ENCODE measurements at places on chromosomes 5 and 9.

GRCh38 chr9:109560470-109561132 lies 62.5 kb upstream of the PTPN3 start:
- no peak for DNase-seq

DNA sequence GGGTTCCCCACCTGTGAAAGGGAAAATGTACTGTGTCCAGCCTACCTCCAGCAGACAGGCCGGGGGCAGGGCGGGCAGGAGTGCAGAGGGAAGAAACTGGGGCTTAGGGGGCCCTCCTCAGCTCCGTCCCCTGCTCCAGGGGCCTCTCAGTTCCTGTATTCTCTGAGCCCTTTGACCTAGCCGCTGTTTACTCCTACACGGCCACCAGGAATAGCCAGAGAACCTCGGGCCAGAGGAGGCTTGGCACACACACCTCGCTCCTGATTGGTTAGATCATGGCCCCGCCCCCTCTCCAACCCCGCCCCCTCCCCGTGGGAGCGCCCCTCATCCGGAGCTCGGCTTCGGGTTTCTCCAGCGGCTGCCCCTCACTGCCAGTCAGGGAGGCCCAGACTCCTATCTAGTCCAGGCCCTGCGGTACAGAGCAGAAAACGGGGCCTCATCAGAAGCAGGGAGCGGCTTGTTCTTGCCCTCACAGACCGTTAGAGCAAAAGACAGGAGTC lies 2.2 kb downstream of the ST6GALNAC6 start:
- no peak for DNase-seq

DNA sequence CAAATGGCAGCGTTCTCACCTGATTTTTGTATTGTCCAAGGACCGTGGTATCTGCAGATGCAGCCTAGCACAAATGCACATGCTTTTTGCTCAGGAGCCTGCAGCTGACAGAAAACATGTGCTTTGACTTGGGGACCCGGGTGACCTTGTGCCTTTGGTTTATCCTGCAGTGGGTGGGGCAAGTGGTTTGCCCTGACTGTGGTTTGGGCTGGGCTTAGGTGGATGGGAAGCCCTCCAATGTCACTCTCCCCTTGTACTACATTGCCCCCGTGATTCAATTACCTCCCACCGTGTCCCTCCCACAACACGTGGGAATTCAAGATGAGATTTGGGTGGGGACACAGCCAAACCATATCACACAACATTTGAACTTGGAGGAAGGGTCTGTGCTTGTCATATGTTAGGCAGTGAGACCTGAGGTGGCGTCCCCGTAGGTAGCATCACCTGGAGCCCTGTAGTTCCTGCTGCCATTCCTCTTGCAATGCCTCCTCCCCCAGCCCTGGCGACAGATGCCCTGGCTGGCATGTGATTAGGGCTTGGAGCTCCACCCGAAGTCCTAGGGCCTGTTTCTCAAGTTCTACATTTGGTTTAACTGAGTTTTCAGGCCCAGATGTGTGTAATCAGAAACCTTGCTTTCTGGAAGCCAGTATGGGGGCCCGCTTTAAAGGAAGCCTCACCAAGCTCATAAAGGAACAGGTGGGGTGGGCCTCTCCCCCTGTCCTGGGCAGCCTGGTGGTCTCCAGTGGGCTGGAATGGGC lies 2.1 kb downstream of the ANKRD33B start:
- no peak for DNase-seq

DNA sequence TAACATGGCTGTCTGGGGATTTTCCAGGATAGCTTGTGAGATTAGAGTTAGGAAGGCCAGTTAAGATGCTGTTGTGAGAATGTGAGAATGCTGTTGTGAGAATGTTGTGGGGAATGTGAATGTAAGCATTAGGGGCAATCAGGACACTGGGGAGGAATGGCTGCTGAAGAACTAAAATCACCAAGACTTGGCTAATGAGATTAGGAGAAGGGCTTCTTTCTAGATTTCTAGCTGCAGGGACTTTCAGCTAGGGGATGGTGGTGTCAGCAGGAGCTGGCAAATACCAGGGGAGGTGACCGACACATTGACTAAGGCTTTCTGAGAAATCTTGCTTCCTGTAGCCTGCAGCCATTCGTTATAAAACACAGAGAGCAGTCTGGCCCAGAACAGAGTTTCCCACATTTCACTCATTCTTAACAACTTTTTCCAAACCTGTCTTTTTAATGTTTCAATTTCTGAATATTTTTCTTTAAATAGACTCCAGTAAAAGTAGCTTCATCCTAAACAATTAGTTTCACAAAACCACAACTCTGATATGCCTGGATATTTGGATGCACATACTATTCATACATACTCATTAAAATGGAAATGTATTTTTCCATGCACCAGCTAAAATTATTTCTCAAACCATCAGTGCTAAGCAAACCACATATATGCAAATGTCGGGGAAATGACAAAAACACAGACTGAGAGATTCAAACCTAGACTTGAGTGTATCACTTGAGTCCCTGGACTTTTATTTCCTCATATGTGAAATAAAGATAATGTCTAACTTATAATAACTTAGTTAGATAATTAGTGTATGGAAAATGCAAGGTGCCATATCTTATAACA lies 89.3 kb upstream of the TNC start:
- no peak for DNase-seq

GRCh38 chr5:52727576-52727975 lies 60.1 kb upstream of the ITGA1 start:
- no peak for DNase-seq

- no peak for DNase-seq
Measured at GRCh38 chr9:77866878-77867277, 164.7 kb downstream of the GNAQ start.

DNA sequence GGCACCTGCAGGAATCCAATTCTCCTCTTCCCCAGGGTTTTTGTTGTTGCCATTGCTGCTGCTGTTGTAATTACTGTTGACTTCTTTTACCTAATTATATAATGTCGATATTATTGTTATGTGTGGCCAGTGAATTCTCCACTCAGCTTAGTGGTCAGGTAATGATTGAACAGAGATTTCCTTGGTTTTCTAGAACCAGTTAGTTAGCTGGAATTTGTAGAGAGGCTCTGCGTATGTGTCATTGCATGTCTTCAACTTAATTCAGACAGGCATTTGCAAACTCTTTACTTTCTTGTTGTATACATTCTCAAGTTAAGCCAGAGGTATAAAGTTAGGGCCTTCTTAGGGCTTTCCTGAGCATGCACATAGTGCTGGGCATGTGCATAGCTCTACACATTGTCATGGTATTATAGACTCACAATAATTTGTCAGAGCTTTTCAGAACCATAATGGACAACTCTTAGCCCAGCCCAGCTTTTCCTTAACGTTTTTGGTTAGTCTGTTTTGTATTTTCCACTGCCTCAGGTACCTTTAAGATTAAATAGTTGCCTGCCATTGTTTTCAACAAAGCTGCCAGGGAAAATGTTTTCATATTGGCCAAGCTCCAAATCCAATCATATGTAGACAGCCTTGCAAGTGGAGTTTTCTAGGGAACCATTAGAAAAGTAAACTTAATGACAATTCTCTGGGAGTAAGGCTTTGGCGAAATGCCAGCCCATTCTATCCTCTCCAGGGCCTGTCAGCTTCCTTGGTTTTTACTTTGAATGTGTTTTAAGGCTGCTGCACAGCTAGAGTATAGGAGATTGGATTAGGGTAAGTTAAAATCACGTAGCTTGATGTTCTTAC lies 68.1 kb downstream of the UBE2R2 start:
- no peak for DNase-seq

- DNase-seq, result no peak
Measured at GRCh38 chr5:80781356-80781755, 126.6 kb upstream of the DHFR start.

GRCh38 chr5:108556441-108557145 lies 174.7 kb upstream of the FBXL17 start:
- DNase-seq, result no peak

DNA sequence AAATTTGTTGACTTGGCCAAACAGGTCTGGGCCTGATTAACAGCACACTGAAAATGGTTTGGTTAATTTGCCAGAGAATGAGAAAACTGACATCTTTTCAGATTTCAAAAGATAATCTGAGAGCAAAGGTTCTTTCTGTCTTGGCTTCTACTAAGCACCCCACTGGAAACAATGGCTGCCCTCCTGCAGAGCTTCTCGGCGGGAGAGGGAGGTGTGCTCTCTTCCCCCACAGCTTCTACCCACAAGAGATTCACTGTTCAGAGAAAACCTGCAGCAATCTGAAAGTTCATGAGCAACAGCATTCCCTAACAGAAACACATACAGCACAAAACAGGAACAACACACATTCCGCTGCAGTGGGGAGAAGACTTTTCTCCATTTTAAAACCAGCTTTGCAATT lies 3.0 kb downstream of the DNAH5 start:
- no peak for DNase-seq

- no peak for DNase-seq
Measured at GRCh38 chr5:82674671-82675070, 396.5 kb upstream of the RPS23 start.

- no peak for DNase-seq
Measured at GRCh38 chr5:38795986-38796741, 49.6 kb upstream of the OSMR start.

DNA sequence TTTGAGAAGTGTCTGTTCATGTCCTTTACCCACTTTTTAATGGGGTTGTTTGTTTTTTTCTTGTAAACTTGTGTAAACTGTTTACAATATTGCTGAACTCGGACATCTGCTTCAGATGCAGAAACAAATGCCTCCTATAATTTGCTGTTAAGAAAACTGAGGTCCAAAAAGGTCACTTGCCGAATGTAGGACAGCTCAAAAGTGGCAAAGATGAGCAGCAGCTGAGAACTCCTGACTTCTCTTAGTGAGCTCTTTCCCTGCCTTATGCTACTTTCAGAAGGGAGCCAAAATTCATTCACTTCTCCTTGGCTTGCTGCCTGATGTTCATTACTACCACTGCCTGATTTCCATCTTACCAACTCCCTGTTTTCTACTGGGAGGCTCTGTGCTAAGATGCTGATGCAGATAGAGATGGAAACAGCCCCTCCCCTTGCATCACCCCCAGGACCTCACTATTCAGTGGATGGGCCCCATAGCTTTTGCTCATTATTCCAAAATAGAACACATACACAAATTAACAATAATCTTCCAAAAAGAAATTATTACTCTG lies 60.1 kb downstream of the SEMA6A start:
- no peak for DNase-seq

DNA sequence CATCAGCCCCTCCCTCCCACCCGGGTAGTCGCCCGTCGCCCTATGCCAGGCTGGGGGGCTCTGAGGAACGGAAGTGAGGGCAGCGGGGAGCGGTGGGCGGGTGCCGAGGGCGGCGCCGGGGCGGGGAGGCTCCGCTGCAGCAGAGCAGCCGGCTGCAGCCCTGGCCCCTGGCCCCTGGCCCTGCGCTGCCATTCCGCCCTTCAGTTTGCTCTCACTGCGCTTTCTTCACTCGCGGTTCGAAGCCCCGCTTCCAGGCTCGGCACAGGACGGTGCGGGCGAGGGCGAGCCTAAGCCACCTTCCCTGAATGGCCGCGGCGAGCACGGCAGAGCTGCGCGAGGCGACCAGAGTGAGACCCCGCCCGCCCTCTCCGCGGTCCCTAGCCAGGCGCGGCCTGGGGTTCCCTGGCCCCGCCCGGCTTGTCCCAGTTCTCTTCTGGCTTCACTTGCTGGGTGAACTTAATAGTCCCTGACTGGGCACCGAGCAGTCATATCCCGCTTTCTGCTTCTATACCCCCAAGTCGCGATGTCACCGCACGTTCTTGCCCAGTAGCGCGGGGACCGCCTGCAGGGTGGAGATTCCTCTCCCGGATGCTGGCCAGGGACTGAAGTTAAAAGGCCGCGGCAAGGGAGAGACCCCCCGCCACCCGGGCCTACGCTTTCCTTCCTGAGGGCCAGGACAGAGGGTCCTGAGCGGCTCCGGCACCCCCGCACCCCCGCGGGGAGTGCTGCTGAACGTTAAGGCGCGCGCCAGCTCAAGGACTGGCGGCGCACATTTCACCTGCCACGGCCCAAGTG lies 623 bp upstream of the TRIM36 start:
- no peak for DNase-seq

GRCh38 chr9:13100914-13101572 lies 178.4 kb downstream of the MPDZ start:
- no peak for DNase-seq

DNA sequence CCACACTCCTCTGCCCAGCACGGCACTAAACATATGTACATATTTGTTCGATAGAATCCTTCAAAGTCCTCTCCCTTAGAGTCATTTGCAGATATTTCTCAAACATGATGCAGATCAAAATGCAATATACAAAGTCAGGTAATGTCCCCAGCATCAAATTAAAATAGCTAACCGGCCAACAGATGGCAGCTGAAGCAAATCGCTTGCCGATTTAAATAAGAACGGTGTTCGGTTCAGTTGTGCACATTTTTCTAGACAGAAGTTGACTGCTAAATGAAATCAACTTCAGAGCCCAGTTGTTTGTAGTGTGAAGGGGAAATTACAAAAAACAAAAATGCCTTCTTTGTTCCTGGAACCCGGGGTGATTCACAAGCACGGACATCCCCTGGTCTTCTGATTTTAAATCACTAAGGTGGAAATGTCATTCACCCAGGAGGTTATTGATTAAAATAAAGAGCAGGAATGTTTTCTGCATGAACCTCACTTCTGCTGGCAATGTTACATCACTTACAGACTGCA lies 219.2 kb downstream of the EBF1 start:
- no peak for DNase-seq

GRCh38 chr9:134177186-134177585 lies 12.8 kb upstream of the RNU6ATAC start:
- DNase-seq, result no peak

DNA sequence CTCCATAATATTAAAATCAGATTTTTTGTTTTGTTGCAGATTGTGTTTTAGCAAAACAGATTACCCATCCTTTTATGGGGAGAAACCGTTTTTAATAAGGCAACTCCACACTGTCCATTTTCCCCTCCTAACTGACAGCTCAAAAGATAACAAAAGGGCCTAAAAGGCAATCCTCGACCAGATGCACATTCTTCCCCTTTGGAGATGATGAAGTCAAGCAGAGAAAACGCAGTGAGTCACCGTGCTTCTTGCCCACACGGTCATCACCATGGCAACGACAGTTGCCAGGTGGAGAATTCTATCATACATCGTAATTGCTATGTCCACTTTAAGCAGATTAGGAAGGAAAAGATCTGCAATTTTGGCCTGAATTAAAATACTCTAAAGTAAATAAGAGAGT lies 96.4 kb downstream of the DIRAS2 start:
- no peak for DNase-seq

DNA sequence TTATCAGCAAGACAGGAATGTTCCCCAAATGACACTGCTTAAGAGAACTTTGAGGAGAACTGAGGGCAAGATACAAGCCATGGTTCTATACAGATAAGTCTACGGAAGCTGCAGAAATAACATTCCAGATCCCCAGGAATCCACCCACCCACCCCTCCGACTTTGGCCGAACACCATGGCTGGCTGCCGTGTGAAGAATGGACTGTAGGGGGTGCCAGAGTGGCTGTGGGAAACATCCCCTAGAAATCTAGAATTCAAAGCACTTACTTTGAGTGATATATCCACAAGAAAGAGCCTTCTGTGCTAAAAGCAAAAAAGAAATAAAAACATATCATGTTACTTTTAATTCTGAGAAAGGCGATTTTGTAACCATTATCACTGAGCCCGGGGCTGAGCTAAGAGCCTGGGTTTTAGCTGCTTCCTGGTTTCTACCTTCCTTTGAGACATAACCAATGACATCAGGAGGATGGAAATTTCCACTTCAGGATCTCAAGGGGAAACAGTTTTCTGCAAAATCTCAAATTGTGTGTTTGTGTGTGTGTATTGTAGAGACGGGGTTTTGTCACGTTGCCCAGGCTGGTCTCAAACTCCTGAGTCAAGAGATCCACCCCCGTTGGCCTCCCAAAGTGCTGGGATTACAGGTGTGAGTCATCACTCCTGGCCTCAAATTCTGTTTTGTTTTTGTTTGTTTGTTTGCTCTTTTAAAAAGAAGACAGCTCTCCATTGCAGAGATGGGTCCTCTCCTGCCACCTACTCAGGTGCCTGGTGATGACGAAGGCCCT lies 36.4 kb downstream of the GGTA1 start:
- DNase-seq, result no peak

Data from CD4-positive, alpha-beta T cell treated with Interleukin-4 for 4 hours (primary cell).